ENCODE measurements at places on chromosomes 1 and 21.

GRCh38 chr1:163774978-163775620 lies 453.3 kb downstream of the NUF2 start:
- DNase-seq = no peak

- DNase-seq = peak; percentile 40
These were observed 10.8 kb downstream of the OSBPL9 start for GRCh38 chr1:51627672-51628071.

DNA sequence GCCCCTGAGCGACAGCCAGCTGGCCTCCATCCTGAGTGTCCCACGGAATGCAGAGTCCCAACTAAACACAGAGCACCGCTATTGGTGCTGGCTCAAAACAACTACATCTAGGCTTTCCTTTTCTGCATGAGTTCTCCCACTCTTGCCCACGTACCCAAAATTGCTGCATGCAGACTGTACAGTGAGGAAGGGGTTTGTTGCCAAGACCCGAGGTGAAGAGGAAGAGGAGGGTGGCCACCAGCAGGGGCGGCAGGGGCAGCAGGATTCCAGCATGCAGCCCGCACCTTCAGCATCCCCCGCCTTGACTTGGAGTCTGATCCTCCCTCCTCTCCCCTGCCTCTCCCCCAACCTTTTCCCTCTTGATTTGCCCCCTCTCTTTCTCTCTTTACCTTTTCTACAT lies 8.0 kb downstream of the S100A9 start:
- DNase-seq = no peak

- DNase-seq = no peak
These were observed 202.4 kb downstream of the HMCN1 start for GRCh38 chr1:185936641-185937040.

DNA sequence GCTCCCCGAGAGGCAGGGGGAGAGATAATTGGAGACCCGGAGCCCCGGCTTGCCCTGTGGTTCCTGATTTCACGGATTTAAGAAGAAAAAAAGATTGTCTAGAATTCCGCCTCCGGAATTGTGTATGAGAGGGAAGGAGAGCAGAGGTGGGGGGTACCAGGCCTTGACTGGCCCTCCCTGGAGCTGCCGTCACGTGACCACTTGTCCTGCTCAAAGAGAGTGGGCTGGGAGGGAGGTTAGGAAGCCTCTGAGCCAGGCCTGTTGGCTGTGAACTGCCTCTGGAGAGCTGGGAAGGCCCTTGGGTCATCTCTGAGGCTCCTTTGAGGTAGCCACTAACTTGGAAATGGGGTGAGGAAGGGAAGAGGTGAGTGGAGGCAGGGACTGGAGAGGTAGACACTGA lies 106.5 kb downstream of the GRIK3 start:
- DNase-seq = no peak

DNA sequence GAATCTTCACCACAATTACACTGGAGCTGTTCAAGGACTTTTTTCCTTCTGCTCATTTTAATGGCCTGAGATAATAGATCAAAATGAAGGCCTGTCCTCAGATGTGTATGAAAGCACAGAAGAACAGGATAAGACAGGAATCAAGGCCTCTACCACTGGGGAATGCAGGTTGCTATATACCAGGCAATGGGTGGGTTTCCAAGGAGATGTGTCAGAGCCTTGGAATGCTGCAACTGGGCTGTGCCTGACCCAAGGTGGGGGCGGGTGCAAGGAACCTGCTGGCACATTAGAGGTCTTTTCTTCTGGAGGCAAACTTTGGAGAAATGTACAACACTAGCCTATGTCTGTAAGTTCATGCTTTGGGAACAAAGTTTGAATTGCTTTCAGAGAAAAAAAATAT lies 21.7 kb upstream of the LAMC2 start:
- no peak for DNase-seq

GRCh38 chr21:25126564-25126963 lies 480.7 kb downstream of the MRPL39 start:
- DNase-seq = no peak
